NCI-H1436 treated with DMSO at 0.1 percent for 48 hours (cell line): ENCODE measurements at places on chromosomes 1 and 21.

GRCh38 chr1:165928075-165928731 lies 100.8 kb downstream of the UCK2 start:
- DNase-seq = no peak

DNA sequence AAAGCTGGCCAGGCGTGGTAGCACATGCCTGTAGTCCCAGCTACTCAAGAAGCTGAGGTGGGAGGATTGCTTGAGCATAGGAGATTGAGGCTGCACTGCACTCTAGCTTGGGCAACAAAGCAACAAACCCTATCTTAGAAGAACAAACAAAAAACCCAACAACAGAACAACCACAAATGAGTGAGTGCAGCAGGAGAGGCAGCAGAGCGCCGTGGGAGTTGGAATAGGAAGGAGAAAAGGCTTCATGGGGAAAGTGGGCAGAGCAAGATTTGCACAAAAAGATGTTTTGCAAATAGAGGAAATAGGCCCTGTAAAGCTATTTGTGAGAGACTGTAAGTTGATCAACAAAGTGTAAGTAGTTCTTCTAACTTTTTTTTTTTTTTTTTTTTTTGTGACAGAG lies 19.6 kb downstream of the SMAP2 start:
- no peak for DNase-seq

GRCh38 chr1:192669174-192669573 lies 33.2 kb downstream of the RGS13 start:
- no peak for DNase-seq

DNA sequence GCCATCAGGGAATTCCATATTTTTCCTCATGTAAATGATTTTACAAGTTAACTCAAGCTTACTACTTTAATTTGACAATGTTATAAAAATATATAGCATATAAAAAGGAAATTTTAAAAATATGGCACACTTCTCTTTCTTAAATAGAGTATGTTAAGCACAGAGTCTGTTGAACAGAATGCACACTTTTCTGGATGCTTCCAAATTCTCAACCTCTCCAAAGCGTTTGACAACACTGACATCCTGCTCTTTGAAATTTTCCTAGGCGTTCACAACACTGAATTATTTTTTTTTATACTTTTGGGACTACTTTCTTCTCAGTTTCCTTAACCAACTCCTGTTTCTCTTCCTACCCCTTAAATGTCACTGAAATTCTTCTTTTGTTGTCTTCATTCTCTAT lies 117.8 kb upstream of the PLXNA2 start:
- no peak for DNase-seq

DNA sequence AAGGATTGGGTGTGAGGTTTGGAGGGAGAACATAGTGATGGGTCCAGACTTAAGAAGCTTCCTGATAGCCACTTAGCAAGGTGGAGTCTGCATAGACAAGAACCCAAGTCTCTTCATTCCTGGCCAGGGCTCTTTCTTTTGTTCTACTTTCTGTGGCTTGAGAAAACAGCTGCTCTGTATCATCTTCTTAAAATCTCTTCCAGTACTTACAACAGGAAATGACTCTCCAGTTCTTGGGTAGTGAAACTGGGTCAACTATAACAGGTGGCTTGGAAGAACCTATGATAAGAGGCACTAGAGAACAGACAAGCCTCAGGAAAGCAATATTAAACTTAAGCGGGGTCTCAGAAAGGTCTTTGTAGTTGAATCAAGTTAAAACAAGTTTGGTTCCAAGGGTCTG lies 148.1 kb upstream of the USP24 start:
- DNase-seq = no peak

DNA sequence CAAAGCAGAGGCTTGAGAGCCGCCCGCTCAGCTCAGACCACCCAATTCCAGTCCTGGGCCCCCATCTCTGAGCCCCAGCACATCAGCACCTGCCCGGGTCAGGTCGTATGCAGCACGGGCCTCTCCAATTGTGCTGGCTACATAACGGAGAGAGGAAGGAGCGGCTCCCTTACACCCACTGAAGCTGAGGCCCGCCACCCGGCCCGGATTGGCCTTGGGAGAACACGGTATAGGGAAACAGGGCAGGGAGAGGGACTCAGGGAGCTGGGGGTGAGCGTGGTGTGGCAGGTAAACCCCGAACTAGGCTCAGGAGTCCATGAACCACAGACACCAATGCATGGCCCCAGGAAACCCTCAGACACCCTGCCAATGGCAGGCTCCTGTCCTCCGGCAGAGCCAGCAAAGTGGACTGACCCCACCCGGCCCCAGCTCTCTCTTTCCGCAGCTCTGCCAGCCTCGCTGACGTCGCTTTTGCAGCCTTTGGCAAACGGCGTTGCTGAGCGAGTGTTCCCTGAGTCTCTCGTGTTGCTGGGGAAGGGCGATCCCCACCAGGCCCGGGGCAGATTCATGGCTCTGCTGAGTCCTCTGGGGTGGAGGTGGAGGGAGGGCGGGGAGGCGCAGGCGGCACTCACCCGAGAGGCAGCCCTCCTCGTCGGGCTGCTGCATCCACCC lies 16.5 kb downstream of the MEGF6 start:
- DNase-seq = no peak

GRCh38 chr1:55689800-55690199 lies 474.6 kb upstream of the USP24 start:
- no peak for DNase-seq

DNA sequence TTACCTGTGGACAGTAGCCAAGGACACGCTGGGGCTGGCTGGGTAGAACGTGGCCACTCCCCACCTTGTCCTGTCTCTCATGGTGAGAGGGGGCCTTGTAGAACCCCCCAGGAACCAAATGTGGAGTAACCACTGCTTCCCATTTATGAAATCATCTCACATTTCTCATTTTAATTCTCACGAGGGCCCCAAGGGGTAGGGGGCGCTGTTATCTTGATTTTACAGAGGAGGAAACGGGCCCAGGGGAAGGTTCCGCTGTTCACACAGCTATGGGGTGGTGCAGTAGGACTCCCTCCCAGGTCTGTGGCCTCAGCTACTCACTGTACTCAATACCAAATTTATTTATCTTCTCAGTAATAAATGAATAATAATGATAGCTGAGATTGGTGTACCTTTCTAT lies 5.5 kb downstream of the SMPDL3B start:
- DNase-seq = no peak

- DNase-seq = no peak
These were observed 14.6 kb downstream of the NGF start for GRCh38 chr1:115323366-115324004.

DNA sequence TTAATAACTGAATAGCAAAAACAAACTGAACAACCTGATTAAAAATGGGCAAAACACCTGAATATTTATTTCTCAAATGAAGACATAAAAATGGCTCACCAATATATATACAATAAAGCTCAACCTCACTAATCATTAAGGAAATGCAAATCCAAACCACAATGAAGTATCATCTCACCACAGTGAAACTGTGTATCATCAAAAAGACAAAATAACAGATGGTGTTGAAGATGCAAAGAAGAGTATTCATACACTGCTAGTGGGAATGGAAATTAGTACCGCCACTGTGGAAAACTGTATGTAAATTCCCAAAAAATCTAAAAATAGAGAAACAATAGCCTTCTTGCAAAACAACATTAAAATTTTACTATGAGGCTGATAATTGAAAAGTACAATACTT lies 1660.1 kb upstream of the B3GALT2 start:
- DNase-seq = no peak

GRCh38 chr1:97200595-97200994 lies 479.0 kb downstream of the PTBP2 start:
- DNase-seq = no peak

GRCh38 chr1:226034482-226034881 lies 28.0 kb upstream of the H3-3A start:
- DNase-seq = no peak

DNA sequence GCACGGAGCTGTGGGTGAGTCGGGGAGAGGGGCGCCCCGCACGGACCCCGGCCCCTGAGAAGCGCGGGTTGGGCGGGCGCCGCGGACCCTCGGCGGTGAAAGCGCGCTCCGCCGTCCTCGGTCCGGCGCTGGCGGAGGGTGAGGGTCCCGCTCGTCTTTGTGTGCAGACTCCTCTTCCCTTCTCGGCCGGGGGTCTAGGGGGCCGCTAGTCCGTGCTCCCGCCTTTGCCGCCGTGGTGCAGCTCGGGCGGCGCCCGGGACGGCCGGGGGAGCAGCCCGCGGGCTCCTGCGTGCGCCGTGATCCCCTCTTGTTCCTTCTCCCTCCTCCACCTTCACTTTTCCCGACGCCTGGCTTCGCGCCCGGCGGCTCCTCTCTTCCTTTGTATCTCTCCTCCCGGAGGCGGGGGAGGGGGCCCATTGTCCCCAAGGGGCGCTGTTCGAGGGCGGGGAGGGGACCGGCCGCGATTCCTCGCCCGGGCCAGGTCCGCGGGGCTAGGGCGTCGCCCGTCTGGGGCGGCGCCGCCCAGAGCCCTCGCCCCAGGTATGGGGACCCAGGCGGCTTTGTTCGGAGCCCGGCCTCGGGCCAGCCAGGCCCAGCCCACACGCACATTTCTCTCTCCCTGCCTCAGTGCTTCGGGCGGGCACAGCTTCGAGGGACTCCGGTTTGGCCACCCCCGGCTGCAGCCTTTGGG lies 519 bp downstream of the FNBP1L start:
- no peak for DNase-seq
